NCI-H446 treated with DMSO at 0.1 percent for 48 hours (cell line): ENCODE measurements at places on chromosomes 1 and 21.

GRCh38 chr21:32782698-32783097, 11.1 kb upstream of the PAXBP1 start:
- DNase-seq, result no peak

- no peak for DNase-seq
Observed at GRCh38 chr1:184615301-184615700, 139.4 kb downstream of the EDEM3 start.

DNA sequence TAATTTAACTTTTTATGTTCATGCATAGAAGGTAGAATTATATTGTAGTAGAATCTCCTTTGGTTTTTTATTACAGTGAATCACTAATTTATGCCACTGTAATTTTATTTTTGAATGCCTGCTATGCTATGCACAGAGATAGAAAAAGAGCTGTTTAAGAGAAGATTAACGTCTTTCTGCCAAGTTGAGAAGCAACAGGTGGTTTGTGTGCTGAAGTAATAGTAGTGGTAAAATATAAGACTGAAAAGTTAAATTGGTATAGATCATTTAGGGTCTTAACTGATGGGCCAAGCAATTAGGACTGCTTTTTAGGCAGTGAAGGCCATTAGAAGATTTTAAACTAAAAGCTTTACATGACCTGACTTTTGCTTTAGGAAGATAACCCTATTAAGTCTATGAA, 115.1 kb downstream of the SYT14 start:
- DNase-seq, result no peak

- DNase-seq, result no peak
Observed at GRCh38 chr1:115682792-115683191, 41.0 kb downstream of the VANGL1 start.

DNA sequence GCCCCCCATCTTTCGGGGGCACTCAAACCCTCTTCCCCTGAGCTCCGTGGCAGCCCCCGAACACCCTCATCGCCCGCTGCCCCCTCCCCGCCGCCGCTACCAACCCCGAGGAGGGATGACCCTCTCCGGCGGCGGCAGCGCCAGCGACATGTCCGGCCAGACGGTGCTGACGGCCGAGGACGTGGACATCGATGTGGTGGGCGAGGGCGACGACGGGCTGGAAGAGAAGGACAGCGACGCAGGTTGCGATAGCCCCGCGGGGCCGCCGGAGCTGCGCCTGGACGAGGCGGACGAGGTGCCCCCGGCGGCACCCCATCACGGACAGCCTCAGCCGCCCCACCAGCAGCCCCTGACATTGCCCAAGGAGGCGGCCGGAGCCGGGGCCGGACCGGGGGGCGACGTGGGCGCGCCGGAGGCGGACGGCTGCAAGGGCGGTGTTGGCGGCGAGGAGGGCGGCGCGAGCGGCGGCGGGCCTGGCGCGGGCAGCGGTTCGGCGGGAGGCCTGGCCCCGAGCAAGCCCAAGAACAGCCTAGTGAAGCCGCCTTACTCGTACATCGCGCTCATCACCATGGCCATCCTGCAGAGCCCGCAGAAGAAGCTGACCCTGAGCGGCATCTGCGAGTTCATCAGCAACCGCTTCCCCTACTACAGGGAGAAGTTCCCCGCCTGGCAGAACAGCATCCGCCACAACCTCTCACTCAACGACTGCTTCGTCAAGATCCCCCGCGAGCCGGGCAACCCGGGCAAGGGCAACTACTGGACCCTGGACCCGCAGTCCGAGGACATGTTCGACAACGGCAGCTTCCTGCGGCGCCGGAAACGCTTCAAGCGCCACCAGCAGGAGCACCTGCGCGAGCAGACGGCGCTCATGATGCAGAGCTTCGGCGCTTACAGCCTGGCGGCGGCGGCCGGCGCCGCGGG, 837 bp downstream of the FOXD3 start:
- peak; percentile 2 for DNase-seq

GRCh38 chr1:178238722-178239510, 145.0 kb downstream of the RASAL2 start:
- no peak for DNase-seq

DNA sequence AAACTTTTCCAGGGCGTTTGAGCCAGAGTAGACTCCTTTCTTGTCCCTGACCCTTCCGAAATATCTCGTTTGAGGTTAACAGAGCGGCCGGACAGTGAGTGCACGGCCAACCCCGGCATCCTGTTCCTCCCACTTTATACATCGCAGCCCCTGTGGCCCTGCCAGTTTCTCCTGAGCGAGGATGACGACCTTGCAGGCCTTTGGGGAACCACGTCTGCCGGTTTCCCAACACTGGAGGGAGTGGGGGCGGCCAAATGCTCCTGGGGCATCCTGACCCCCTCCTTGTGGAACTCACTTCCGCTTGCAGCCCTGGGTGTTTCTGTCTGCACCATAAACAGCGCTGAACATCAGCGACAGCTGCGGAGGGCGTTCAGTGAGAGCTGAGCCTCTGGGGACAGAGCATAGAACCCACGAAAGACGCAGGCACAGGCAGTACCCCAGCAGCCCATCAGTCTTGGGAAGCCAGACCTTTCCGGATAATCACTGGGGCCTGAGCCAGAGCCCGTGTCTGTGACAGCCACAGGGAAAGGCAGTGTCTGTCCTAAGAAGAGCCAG, 4.8 kb upstream of the KCNAB2 start:
- no peak for DNase-seq

DNA sequence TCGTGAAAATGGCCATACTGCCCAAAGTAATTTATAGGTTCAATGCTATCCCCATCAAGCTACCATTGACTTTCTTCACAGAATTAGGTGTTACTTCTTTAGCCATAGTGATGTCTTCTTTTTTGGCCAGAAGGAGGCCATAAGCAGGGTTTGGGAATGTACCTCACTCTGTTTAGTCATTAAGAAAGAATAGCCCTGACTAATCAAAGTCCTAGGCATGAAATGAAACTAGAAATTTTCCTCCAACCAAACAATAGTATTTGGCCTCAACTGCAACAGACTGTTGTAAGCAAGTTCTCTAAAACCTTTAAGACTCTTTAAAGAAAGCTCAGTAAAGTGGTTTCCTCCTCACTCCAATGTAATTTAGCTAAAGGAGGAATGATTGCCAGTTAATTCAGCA, 163.9 kb downstream of the AKT3 start:
- no peak for DNase-seq

DNA sequence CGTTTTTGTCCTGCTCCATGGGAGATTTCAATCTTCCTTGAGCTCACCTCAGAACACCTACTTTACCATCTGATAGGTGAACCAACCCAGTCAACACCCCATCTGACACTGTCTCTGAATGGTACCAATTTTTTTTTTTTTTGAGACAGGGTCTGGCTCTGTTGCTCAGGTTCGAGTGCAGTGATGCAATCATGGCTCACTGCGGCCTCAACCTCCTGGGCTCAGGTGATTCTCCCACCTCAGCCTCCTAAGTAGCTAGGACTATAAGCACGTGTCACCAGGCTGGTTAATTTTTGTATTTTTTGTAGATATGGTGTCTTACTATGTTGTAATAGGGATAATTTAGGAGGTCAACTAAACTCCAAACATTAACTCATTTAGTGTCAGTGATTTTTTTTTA, 36.3 kb downstream of the SPRTN start:
- DNase-seq, result no peak

DNA sequence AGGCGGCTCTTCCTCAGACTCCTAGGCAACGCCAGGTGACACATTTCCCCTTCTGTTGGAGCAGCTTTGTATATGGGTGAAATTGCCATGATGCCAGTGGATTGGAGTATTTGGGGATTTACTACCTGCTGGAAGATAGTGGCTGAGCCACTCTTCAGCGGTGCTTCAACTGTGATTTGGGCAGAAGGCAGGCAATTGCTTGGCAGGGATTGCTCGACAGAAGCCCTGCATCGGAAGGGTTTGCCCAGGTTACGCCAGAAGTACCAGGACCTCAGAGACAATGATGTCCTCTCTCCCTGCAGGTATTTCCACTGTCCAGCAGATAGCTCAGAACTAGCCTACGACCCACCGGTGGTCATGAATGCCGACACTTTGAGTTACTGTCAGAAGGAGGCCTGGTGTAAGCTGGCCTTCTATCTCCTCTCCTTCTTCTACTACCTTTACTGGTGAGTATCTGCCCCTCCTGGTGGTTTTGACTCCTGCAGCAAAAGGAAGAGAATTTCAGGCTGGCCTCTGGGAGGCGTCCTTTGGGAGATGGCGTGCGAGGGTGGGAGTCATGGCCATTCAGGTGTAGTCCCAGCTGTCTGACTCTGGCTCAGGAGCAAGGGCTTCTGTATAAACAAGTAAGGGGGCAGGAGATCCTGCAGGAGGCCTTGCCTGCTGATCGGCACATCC, 118.3 kb downstream of the CNIH3 start:
- DNase-seq, result no peak

DNA sequence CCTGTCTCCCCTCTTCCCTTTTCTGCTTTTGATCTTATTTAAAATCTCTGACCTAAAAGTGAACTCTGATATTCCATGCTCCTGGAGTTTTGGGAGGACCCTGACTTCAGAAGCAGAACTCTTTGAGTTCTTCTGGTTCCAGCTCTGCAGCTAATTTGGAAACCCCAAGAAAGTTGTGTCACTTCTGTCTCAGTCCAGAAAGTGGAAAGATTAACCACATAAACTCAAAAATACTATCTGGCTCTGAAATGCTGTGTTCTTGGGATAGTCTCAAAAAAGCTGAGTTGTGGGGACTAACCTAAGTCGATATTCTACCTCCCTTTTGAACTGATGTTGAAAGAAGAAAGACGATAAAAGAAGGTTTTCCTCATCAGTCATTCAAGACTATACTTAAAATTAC, 59.8 kb downstream of the ITPKB start:
- no peak for DNase-seq

DNA sequence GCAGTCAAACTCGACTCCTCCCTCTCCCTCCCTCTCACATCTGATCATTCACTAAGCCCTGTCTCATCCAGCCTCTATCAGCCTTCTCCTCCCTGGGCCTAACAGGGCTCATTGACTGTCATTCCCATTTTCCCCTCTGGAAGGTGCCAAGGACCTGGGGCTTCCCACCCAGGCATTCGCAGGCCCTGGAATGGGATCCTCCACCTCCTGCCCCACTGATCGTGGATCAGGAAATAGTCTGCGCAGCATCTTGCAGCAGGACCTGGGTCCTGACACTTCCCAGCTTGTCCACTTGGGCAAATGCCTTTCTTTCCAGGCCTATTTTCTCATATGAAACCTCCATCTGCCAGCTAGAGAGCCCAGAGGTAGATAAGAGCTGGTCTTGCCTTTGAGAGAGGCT, 71.2 kb upstream of the ZC3H12A start:
- no peak for DNase-seq

DNA sequence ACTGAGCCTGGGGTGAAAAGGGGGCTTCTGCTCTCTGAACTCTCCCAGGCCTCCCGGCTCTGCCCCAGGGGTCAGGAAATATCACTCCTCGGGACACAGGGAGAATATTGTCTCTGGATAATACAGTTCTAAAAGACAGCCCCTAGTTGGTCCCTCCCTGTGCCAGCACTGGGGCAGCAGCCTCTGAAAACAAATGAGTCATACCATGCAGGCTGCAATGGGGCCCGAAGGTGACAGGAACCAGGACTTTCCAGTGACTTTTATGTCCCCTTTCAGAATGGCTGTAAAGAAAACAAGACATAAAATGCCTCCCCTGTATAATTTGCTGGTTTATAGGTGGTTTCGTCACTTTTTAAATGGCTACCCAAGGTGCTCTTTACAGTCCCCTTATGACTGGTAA, 360.0 kb downstream of the NPHP4 start:
- DNase-seq, result no peak
